ENCODE measurements at places on chromosomes 3 and 15. TPM values are rescaled to one million over a fixed set of nuclear protein-coding genes. Genes with fewer than 3 reads are reported as not detected.
A peak's percentile ranks its signal among the peaks of the same experiment; 100 is the strongest.

GRCh38 chr3:175046601-175047000, 187.5 kb downstream of the NAALADL2 start:
- no peaks in the 10 kb centered on the region for H3K27me3 ChIP-seq
- H3K4me1 ChIP-seq: no peaks in the 10 kb centered on the region
- no peak for DNase-seq
- no peaks in the 10 kb centered on the region for H3K36me3 ChIP-seq
- H3K4me3 ChIP-seq: no peak overlapping the region

DNA sequence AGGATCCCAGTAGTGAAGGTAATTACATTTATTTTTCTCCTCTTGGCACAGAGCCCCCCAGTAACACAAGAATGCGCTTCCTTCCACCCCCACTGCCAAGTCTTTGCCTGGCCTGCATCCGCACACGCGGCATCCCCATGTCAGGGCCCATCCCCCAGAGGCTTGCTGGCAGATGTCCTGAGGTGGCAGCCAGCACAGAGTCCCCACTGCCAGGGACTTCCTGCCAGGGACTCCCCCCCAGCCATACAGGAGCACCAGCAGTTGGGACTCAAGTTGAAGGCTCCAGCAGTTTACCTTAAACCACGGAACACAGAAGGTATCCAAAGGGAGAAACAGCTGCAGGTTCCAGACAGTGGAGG, 41.0 kb downstream of the MEGF11 start:
- no peaks in the 10 kb centered on the region for H3K4me1 ChIP-seq
- DNase-seq: no peak
- H3K4me3 ChIP-seq: no peak overlapping the region
- H3K27me3 ChIP-seq: no peaks in the 10 kb centered on the region
- H3K36me3 ChIP-seq: no peaks in the 10 kb centered on the region

- no peaks in the 10 kb centered on the region for H3K4me1 ChIP-seq
- H3K27ac ChIP-seq: no peak overlapping the region
- H3K4me3 ChIP-seq: no peak overlapping the region
- no peak for DNase-seq
- H3K27me3 ChIP-seq: peaks cover 35% of the 10 kb centered on the region
- no peaks in the 10 kb centered on the region for H3K36me3 ChIP-seq
Measured at GRCh38 chr3:188108703-188109412, 45.1 kb upstream of the LPP start.

TTLL13 gene
- not detected for polyA plus RNA-seq

DNA sequence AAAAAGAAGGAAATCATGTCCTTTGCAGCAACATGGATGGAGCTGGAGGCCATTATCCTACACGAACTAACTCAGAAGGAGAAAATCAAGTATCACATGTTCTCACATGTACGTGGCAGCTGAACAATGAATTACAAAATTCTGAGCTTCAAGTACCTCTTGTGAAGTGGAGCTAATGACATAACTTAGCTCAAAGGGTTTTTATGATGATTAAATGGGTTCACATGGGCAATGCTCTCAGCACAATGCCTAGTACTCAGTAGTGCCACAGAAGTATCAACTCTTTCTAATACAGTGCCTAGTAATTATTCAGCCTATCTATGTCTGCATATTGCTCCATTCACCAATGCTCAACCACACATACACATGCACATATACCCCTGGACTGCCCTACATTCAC, 407.5 kb upstream of the WNT5A start:
- H3K36me3 ChIP-seq: no peaks in the 10 kb centered on the region
- H3K27me3 ChIP-seq: no peaks in the 10 kb centered on the region
- no peak overlapping the region for H3K4me3 ChIP-seq
- no peak for DNase-seq
- H3K4me1 ChIP-seq: peaks cover 15% of the 10 kb centered on the region

SNTN gene
- polyA plus RNA-seq: not detected

DNA sequence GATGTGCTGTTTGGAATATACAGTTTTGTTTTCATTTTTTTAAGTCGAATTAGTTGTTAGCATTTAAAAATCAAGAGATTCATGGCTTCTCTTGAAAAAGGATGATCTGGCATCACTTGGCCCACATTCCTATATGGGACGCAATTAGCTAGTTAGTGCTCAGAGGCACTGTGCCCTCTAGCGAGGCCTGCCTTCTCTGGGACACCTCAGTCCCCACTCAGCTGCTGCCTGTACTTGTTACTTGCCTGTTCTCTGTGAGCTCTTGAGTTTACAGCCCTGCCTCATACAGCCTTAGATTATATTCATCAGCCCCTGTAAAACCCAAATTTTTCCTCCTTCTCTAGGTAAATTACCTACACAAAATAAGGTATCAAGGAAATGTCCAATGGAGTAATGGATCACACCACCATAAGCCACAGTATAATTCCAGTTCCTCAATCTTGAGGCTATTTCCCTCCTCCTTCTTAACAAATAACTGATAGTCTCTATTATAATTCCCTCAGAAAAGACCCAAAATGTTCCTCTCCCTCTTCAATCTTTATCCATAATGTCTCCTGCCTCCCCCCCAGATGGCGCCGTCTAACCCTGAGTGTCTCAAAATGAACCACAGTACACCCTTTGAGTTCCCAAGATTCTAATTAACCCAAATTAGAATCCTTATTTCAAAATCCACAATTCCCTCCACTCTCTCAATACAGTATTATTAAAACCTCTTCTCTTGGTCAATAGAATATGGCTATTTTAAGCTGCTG, 2.7 kb downstream of the ZMAT3 start:
- no peak overlapping the region for H3K4me3 ChIP-seq
- H3K27me3 ChIP-seq: no peaks in the 10 kb centered on the region
- peak; percentile 17 for DNase-seq
- H3K27ac ChIP-seq: no peak overlapping the region
- peaks cover 7% of the 10 kb centered on the region for H3K36me3 ChIP-seq

- no peak for DNase-seq
- H3K27me3 ChIP-seq: no peaks in the 10 kb centered on the region
- no peak overlapping the region for H3K4me3 ChIP-seq
- H3K36me3 ChIP-seq: peaks cover 57% of the 10 kb centered on the region
- H3K27ac ChIP-seq: no peak overlapping the region
- H3K4me1 ChIP-seq: no peaks in the 10 kb centered on the region
Measured at GRCh38 chr15:89632563-89633430, 22.5 kb downstream of the KIF7 start.

CFAP92 gene
- polyA plus RNA-seq: 0.57 TPM

- peaks cover 9% of the 10 kb centered on the region for H3K27me3 ChIP-seq
- no peak for DNase-seq
- H3K4me3 ChIP-seq: no peak overlapping the region
- no peaks in the 10 kb centered on the region for H3K4me1 ChIP-seq
- H3K36me3 ChIP-seq: no peaks in the 10 kb centered on the region
Measured at GRCh38 chr3:10646531-10647335, 141.3 kb upstream of the ATP2B2 start.

- no peaks in the 10 kb centered on the region for H3K27me3 ChIP-seq
- H3K36me3 ChIP-seq: no peaks in the 10 kb centered on the region
- H3K4me3 ChIP-seq: no peak overlapping the region
- H3K4me1 ChIP-seq: peaks cover 9% of the 10 kb centered on the region
- no peak for DNase-seq
Measured at GRCh38 chr3:42719002-42719401, 16.4 kb upstream of the HHATL start.

DNA sequence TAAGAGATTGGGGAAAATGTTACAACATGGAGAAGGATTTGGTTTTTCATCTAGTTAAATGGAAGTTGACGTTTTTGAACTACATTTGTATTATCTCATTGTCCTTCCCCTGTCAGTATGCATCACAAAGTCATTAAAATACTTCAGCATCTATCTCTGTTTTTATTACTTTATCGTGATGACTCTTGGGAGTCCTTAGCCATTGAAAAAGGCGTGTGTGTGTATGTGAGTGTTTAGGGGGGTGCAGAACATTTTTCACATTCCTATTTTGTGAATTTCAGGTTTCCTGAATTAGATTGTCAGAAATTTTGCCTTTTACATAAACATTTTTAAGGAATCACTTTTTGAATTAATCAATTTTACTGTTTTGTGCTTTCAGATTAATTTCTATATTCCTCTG, 360.6 kb upstream of the SGO1 start:
- H3K4me3 ChIP-seq: no peak overlapping the region
- no peaks in the 10 kb centered on the region for H3K36me3 ChIP-seq
- no peak for DNase-seq
- no peak overlapping the region for H3K27ac ChIP-seq

DNA sequence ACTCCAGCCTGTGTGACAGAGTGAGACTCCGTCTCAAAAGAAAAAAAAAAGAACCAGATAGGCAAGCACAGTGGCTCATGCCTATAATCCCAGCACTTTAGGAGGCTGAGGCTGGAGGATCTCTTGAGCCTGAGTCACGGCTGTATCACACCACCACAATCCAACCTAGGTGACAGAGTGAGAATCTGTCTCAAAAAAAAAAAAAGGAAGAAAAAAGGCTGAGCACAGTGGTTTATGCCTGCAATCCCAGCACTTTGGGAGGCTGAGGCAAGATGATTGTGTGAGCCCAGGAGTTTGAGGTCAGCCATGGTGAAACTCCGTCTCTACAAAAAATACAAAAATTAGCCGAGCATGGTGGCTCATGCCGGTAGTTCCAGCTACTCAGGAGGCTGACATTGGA, 5.6 kb upstream of the NICN1 start:
- DNase-seq: no peak
- no peaks in the 10 kb centered on the region for H3K27me3 ChIP-seq
- no peaks in the 10 kb centered on the region for H3K4me1 ChIP-seq
- H3K36me3 ChIP-seq: no peaks in the 10 kb centered on the region

DNA sequence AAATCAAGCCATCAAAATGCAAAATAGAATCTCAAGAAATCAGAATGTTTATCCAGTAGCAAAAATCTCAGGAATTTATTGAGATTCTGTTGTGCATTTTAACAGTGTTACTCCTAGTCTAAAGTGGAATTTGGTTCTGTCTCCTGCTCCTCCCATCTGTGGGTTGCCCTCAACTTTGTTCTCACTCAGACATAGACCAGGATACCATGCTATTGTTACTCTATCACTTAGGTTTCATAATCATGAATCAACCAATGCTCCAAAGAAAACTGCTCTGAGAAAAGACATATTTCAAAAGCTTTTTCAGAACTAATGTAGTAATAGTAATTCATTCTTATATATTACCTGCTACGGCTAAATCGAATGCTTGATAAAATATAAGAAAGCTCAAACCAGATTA, 274.7 kb downstream of the RBMS3 start:
- no peak overlapping the region for H3K27ac ChIP-seq
- H3K36me3 ChIP-seq: no peaks in the 10 kb centered on the region
- H3K27me3 ChIP-seq: no peaks in the 10 kb centered on the region

DNA sequence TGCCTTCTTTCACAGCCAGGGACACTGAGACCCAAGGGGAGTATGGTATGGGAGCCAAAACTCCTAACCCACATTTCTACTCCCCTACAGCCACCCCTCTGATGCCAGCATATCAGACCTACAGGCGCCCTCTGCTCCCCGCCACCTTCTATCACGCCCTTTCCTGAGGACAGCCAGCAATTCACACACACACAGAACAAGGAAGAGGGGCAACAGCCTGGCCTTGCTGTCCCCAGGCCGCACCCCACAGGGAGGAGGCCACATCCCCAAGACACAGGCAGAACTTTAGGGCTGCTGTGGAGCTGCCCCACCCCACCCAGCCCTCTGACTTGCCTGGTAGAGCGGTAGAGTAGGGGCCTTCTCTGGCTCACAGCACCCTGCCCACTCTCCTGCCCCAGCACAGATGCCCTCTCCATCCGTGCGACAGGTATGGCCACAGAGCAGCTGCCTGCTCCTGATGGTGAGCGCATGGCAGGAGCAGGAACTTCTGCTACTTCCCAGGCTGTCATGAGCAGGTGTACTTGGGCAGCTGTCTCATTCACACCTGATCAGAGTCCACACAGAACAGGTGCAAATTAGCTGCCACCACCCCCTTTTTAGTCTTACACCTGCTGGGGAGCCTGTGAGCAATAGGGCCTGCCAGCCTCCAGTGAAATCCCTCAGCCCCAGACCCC, 33.4 kb downstream of the CCDC33 start:
- no peak overlapping the region for H3K4me3 ChIP-seq
- H3K27ac ChIP-seq: no peak overlapping the region
- H3K27me3 ChIP-seq: no peaks in the 10 kb centered on the region
- no peak for DNase-seq
- no peaks in the 10 kb centered on the region for H3K36me3 ChIP-seq

- H3K4me1 ChIP-seq: no peaks in the 10 kb centered on the region
- H3K4me3 ChIP-seq: no peak overlapping the region
- H3K36me3 ChIP-seq: no peaks in the 10 kb centered on the region
Measured at GRCh38 chr3:160771811-160772459, 15.9 kb downstream of the PPM1L start.

SLC49A4 gene
- polyA plus RNA-seq: 10.1 TPM

DNA sequence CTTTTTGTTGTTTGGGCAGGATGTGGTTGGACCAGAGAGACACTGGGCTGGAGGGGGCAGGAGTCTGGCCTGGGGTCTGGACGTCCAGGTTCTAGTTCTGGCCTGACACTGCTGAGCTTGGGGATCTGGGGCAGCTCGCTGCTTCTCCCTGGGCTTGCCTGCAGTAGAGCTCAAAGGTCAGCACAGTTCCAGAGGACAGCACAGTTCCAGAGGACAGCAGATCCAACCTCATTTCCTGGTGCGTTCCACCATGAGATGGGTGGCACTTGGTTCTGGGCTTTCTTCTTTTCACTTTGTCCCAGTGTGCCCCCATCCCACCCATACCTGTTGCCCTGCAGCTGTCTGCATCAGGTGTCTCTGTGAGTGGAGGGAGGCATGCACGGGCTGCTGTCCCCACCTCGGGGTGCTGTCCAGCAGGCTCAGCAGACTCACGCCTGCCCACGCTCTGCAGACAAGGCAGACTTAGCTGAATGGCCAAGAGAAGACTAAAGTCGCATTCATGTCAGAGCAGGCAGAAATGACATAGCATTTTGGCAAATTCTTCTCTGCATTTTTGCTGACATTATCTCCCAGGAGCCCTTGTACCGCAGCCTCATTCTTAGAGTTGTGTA, 16.7 kb downstream of the CACNA2D3 start:
- H3K4me1 ChIP-seq: no peaks in the 10 kb centered on the region
- no peaks in the 10 kb centered on the region for H3K27me3 ChIP-seq
- H3K4me3 ChIP-seq: no peak overlapping the region
- H3K27ac ChIP-seq: no peak overlapping the region

PSTPIP1 gene
- 0.26 TPM for polyA plus RNA-seq

GRCh38 chr15:68464448-68465090, 32.6 kb upstream of the ITGA11 start:
- DNase-seq: peak; percentile 66
- H3K27me3 ChIP-seq: no peaks in the 10 kb centered on the region
- H3K27ac ChIP-seq: no peak overlapping the region

DNA sequence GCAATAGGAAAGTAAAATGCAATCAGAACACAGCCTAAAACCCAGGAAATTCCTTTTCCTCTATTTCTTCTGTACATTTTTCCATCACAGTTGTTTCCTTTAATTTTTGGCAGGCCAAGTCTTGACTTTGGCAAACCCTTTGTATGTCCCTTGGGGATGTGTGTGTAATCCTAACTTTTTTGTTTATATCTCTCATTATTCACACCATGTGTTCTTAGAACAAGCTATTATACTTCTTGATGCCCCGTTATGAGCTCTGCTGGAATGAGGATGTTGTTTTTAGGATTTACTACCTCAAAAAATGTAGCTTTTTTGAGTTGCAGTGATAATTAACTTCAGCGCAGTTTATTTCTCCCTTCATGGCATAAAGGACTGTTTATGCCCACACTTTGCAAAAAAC, 123.4 kb downstream of the ABI3BP start:
- DNase-seq: peak; percentile 88
- no peaks in the 10 kb centered on the region for H3K36me3 ChIP-seq
- H3K4me3 ChIP-seq: no peak overlapping the region
